NCI-H1092 treated with DMSO at 0.1 percent for 48 hours (cell line): ENCODE measurements at places on chromosomes 2 and 18.
A peak's percentile ranks its signal among the peaks of the same experiment; 100 is the strongest.

- DNase-seq = no peak
Observed at GRCh38 chr2:101330253-101330933, 21.9 kb upstream of the RNF149 start.

- DNase-seq = no peak
Observed at GRCh38 chr2:40257340-40258134, 194.4 kb downstream of the SLC8A1 start.

DNA sequence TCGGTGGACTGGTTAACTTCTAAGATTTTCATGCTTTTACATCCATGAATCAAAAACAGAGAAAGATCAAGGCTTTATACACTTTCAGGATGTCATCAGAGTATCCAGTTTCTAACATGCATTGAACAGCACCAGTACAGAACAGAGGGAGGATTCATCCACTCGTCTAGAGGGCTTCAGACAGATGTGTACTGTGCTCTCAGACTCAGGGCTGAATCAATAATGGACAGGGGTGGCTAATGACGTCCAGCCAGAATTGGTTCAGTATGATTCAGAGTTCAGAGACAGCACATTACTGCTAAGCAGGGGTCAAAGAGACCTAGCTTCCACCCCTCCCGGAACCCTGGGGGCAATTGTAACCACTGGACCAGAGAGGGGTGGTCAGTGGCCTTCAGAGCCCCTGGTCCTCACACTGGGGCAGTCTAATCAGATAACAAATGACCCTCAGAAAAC, 37.3 kb downstream of the RNU4ATAC start:
- DNase-seq = no peak

- no peak for DNase-seq
Observed at GRCh38 chr18:74063023-74063422, 84.6 kb downstream of the FBXO15 start.

GRCh38 chr2:72128843-72129227, 18.8 kb downstream of the CYP26B1 start:
- DNase-seq = no peak

GRCh38 chr18:70693246-70693645, 404.4 kb downstream of the SOCS6 start:
- DNase-seq = no peak

GRCh38 chr2:170006587-170007325, 171.2 kb upstream of the MYO3B start:
- no peak for DNase-seq

DNA sequence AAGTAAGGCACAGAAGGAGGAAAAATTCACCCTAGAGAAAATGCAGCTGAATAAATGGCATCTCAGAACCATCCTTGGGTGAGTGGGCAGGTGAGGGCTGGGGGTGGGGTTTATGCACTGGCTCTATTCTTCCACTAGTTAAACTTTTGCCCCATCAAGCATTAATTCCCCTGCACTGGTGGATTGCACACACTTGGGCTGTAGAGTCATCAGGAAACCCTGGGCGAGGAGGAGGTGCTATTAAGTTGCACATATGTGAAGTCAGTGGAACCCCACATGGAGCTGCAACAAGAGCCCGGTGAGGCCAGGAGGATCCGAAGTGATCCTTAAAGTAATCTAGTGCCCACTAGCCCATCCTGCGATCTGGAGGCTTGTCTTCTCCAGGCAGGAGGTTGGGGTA, 6.8 kb upstream of the DNAJB2 start:
- no peak for DNase-seq

DNA sequence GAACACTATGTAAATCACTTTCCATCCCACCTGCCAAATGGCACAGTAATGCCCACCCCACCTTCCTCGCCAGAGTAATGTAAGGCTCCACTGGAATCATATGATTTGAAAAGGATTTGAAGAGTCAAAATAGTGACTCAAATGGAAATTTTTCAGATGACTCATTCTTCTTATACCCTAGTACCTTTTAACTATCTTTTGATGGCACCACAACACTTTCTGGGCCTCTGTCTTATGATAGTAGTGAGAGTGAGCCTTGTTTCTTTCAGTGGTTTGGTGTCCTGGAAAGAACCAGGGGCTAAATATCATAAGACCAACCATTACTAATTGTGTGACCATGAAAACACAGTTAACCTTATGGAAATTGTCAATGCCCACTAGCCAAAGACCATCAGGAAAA, 235.4 kb upstream of the SLC14A2 start:
- DNase-seq = no peak

GRCh38 chr18:75544496-75544895, 117.0 kb upstream of the SMIM21 start:
- no peak for DNase-seq

DNA sequence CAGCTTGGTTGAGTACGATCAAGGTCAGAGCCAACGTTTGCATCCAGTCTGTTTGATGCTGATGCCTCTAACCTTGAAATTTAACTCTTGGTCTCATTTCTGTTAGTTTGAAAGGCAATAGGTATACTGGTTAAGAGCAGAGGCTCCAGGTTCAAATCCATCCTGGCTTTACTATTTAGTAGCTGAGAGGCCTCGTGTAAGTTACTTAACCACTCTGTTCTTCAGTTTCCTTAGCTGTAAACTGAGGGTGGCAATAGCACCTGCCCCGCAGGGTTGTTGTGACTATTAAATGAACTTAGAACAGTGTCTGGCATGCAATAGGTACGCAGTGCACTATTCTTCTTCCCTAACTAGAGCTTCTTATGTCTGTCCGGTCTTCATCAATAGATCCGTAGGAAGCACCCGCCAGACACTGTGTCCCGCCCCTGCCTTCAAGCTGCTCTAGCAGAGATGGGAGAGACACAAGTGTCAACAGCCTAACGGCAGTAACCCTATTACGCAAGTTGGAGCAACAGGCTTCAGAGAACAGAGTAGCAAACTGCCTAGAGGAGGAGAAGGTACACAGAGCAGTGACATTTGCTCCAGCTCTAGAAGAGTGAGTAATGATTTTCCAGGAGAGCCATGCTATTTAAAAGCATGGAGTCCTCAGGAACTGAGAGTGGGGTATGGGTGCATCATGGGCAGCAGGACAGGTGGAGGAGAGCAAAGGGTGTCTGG, 62.7 kb upstream of the ST3GAL5 start:
- DNase-seq = no peak

DNA sequence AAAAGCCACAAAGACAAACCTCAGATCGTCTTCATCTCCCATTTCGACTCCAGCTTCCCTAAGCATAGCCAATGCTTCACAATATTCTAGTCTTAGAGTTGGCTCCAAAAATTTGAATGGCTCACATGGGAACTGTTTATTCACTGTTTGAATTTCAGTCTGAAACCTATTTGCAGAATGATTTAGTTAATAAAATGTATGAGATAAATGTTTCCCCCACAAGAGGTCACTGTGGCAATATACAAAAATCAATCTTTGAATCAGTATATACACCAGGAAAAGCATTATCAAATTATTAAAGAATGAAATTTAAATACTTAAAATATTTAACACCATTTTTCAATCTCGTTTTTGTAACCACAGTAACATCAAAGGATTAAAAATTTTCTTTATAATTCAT, 40.0 kb upstream of the MCM6 start:
- peak; percentile 34 for DNase-seq

GRCh38 chr2:85438201-85439024, 19.9 kb downstream of the SH2D6 start:
- DNase-seq = peak; percentile 57

DNA sequence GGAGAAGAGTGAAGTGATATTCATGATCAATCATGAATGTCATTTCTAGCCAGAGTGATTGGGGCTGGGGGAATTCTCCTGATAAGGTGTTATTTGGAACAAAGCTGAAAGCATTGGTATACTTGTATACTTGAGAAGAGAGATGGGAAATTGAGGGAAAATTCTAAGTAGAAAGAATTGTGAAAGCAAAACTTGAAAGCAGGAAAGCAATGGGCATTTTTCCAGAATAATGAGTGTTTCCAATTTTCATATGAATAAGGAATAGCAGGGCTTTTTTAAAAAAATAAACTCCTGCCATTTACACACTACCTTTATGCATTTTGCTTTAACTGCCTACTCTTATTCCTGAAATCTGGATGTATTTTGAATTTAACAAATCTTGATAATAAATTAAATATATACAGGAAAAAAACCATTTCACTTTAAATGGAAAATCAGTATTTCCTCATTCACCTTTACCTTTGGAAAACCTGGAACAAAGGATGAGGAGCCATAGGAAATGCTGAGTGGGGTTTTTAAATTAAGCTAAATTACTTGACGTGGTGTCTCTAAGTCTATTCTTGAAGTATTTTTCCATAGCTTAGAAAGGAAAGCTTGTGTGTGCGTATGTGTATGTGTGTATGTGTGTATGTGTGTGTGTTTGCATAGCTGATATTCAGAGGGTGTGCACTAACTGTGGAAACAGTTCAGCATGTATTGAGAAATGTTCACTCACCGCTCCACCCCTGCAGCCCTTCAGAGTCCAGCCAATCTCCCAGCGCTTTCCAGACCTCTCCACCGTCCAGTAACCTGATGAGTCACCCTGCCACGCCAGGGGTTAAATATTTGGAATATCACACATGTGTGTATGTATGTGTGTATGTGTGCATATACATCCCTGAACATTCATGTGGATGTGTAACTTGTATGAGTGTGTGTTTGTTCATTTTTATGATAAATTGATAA, 427.3 kb downstream of the THSD7B start:
- DNase-seq = no peak

DNA sequence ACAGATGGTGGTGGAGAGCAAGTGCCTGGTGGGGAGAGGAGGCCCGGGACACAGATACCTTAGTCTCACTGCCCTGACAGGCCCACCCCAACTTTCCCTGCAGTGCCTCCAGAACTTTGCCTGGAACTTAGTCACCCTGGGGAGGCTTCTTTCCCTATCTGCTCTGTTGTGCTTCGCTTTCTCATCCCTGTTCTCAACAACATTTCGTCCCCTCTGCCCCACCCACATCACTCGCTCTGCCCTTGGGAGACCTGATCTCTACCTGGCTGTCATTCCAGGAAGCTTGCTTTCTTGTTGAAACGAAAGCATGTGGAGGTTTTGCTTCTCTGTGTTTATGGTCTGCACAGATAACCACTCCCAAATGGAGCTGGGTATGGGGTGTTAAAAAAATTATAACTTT, 93.8 kb downstream of the PRKCE start:
- no peak for DNase-seq

GRCh38 chr2:108169982-108170625, 69.7 kb upstream of the SULT1C3 start:
- DNase-seq = peak; percentile 13

DNA sequence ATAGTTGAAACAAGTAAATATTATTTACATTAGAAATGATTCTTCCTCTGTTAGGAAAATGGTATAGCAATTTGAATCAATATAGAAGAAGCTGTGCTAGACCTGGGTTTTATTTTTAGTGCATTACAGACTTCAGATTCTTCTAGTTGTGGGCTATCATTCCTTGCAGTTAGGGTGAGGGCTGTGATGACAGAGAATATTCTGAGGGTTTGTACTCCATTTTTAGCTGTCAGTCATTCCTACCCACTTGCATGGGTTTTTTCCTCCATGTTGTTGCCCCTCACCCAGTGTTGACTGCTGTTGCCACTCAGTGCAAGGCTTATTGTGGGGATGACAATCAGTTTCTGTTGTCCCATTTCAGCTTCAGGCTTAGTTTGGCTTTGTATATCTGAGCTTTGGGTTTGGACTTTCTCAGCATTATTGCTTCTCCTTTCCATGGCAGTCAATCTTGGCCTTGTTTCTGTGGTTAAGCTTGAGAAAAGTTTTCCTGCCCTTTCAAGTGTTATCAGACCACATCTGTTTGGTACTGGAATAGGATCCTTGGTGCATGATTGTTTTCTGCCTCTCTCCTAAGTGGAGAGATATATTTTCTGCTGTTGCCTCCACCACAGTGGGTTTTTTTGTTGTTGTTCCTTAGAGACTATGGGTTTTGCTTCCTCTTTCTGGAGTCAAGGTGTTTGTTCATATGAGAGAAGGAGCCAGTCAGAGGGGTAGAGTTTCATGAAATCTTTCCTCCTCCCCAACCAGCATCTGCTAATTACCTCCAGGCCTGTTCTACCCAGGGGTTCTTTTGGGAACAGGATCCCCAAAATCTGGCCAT, 312.7 kb upstream of the CWC22 start:
- no peak for DNase-seq

- no peak for DNase-seq
Observed at GRCh38 chr2:10721396-10722251, at the start of gene ATP6V1C2. Gene ATP6V1C2 (plus strand): TSS chr2:10721630. CDS start chr2:10722850, 1,220 bp downstream.

GRCh38 chr2:162734866-162735265, 103.7 kb downstream of the KCNH7 start:
- DNase-seq = no peak

GRCh38 chr2:199382091-199382490, 75.6 kb downstream of the SATB2 start:
- DNase-seq = no peak

- DNase-seq = no peak
Observed at GRCh38 chr2:18899725-18900124, 310.4 kb upstream of the NT5C1B start.

DNA sequence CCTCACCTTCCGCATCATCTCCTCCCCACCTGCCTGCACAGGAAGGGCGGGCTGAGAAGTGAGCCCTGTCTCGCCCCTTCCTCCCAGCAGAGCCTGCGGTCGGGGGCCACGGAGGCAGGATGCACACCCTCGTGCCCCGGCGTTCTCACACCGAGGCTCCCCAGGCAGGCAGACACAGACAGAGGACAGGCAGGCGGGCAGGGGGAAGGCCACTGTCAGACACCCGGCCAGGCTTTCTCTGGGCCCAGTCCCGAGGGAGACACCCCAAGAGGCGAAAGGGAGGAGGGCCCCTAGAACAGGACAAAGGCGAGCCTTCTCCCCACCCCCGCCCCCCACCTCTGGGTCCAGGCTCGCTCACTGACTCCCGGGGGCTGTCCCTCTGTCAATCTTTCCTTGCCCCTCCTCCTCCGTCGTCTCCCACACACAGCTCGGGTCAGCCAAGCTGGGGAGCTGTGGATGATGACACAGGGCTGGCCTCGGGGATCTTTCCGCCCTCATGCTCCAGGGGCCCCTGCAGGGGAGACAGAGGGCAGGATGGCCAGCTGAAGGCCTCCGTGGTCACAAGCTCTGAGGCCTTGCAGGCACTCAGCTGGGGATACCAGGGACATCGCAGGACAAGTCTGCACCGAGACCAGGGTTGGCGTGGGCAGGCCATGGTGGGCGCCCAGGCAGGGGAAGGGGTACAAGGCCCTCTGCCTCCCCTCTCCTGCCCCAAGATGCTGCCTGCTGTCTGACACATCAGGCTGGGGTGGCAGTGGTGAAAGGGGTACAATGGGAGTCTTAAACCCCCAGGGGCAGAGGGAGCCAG, 24.9 kb downstream of the BIN1 start:
- no peak for DNase-seq

GRCh38 chr2:391696-392095, 103.8 kb upstream of the ALKAL2 start:
- no peak for DNase-seq

- peak; percentile 87 for DNase-seq
Observed at GRCh38 chr18:61093965-61094364, 239.3 kb upstream of the CDH20 start.

- no peak for DNase-seq
Observed at GRCh38 chr2:74441690-74442482, at the start of gene RTKN. Gene RTKN (minus strand): TSS chr2:74441937. CDS start chr2:74441816, 121 bp downstream.
